Stimulated activated CD4-positive, alpha-beta T cell treated with anti-CD3 and anti-CD28 coated beads, Interleukin-1b, Interleukin-23, amount 100 ng/mL, for 48 hours (primary cell): ENCODE measurements at places on chromosomes 6 and 20.
A peak's percentile ranks its signal among the peaks of the same experiment; 100 is the strongest.

DNA sequence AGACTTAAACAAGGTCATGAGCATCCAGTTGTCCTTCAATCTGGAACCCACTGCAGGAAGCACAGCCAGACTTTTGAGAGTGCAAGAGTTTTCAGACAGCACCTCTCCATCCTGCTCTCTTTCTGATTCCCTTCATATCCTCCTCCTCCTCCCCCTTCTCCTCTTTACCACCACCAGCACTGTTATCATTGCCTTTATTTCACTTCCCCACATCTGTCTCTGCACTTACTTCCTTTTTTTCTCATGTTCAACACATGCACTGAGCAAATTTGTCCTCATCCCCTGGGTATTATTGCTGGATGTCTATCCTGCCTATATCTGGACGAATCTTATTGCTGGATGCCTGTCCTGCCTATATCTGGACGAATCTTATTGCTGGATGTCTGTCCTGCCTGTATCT is 554.8 kb downstream of the DHX35 start:
- no peak for DNase-seq

- peak; percentile 85 for DNase-seq
Measured at GRCh38 chr6:43667245-43668150, 20.1 kb downstream of the MRPS18A start.

DNA sequence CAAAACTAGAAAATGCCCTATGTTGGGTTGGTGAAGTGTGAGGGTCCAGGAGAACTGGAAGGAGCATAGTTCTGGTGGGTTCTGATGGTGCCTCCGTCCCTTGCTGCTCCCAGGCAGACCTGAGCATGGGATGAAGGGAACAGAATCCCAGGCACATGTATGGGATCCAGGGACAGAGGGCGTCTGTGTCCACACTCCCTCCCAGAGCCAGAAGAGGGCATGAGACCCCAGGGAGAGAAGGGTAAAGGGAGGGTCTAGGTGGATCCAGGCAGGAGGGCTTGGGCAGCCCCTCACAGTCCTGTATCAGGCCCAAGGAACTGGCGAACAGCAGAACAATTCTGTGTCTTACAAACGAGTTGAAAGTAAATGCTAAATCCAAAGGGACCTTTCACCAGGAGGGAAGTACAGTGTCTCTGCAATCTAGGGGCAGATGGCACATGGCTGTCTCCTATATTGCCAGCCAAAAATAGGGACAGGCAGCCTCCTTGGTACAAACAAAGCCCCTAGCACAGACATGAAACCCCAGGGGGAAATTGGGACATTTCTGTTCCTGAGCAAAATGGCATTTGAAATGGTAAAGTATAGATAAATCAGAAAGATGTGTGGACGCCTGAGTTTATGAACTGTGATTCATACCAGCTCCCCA is 2.5 kb upstream of the BPIFA1 start:
- DNase-seq = no peak

- DNase-seq = no peak
Measured at GRCh38 chr6:113596387-113597230, 260.5 kb upstream of the MARCKS start.

GRCh38 chr6:146545581-146545980 is 1.9 kb downstream of the RAB32 start:
- no peak for DNase-seq

DNA sequence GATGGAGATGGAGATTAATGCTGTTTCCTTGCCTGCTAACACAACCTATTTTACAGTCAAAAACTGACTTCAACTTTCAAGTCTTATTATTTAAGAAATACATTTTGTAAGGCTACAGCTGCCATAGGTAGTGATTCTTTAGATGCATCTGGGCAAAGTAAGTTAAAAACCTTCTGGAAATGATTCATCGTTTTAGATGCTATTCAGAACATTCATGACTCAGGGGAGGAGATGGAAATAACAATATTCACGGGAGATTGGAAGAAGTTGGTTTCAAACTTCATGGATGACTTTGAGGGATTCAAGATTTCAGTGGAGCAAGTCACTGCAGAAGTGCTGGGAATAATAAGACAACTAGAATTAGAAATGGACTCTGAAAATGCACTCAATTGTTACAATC is 174.9 kb upstream of the GGTLC1 start:
- no peak for DNase-seq

- no peak for DNase-seq
Measured at GRCh38 chr6:74041420-74041819, 345.4 kb downstream of the CD109 start.

GRCh38 chr20:60484316-60484715 is 526.1 kb downstream of the CDH26 start:
- DNase-seq = no peak

DNA sequence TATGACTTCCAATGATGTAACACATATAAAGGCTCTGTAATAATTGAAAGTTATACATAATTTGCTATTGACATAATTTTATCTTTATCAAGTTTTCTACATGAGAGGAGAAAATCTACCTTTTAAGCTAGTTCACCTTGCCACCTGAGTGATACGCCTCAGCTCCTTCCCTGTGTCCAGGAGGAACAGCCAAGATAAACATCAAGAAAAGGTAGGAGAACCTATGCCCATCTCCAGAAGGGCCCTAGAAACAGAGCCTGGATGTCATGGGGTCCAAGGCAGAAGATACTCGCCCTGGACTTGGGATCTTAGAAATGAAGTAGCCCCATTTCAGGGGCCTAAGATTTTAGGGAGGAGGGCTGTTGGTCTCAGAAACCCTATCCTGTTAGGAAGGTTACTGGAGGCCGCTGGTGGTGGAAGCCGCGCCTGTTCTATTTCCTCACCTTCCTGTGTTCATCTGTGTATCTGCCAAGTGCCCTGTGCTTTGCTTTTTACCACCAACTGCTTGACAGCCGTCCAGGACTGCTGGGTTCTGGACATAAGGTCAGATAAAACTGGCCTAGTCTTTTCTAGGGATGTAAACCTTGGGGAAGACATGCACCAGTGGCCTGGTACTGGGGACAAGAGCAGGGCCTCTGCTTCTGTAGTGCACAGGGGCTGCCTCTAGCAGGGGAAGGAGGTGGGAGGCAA is 178.5 kb downstream of the ARID1B start:
- no peak for DNase-seq

DNA sequence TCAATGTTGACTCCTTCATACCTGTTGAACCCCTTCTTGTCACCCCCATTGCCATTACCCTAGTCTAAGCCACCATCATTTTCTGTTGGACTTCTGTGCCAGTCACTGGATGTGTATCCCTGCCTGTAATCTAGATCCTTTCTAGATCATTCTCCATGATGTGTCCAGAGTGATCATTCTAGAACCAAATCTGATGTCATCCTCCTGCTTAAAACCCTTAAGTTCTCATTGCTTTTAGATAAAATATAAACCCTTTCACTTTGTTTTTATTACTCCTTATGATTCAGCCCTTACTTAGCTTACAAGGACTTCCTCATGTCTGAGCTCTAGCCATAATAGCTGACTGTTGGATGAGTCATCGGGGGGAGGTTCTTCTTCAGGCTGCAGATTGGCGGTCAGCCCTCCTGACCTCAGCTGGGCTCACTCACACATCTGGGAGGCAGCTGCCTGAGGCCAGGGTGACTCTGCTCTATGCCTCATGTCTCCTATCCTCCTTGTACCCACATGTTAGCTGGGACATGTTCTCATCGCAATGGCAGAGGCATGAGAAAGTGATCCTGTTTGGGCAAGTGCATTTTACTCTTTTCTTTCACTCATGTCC is 287.6 kb downstream of the ESR1 start:
- DNase-seq = peak; percentile 39

GRCh38 chr6:73491377-73491776 is 29.5 kb downstream of the EEF1A1 start:
- DNase-seq = no peak

DNA sequence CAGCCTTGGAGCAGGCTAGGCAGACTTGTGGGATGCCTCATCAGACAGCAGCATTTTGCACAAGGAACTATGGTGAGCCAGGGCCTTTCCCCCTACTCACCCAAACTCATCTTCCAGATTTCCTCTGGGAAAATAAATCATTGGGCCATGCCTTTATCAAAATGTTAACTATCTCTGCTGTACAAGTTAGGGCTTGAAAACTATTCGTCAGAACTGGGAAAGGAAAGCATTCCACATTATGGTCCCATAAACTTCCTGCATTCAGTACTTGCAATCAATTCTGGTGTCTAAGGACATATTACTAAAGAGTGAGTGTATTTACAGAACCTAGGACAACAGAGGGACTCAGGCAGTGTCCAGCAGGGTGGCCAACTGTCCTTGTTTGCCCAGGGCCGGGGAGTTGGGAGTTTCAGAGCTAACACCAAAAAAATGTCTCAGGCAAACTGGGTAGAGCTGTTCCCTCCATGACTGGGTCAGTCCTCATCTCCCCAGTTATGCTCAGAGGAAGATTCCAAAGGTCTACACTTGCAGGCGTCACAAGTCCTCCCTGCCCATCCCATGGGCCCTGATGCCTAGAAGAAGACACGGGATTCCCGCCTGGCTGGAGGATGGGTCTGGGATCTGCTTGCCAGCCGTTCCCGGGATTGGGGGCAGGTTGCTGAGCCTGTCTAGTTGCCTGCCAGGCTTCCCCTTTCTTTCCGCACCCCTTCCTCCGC is 72.2 kb downstream of the SLC22A3 start:
- DNase-seq = no peak

DNA sequence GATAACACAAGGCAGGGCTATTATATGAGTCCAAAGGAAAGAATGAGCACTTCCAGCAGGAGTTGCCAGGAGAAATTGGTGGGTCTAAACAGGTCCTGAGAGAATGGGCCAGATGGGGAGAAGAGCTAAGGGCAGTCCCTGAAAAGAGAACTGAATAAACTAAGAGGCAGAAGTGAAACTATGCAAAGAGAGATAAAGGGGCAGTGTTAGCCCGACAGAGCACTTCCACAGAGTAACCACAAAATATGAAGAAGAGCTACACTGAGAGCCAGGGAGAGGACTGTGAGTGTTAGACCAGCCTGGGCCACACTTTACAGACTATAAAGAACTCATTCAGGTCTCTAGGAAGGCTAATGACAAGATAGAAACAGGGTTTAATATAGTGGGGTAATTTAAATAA is 43.8 kb downstream of the RALGAPA2 start:
- no peak for DNase-seq

GRCh38 chr6:55666037-55666436 is 87.0 kb upstream of the HMGCLL1 start:
- DNase-seq = no peak

DNA sequence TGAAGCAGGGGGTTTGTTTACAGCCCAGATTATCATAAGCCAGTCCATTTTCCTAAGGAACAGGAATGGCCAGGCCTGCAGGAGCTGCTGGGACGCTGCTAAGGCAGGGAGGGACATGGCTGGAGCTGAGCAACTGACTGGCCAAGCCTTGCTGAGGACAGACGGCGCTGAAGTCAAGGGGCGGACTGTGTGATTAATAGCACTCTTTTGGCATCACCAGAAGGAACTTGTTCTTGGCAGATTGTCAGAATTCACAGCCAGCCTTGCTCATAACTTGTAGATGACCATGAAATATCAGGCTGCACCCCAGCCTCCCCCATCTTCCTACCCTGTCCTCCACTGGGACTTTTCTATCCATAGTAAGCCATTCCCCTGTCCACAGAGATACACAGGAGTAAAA is 218.8 kb upstream of the RNF24 start:
- DNase-seq = no peak

- no peak for DNase-seq
Measured at GRCh38 chr20:13758884-13759283, 25.8 kb downstream of the ESF1 start.

DNA sequence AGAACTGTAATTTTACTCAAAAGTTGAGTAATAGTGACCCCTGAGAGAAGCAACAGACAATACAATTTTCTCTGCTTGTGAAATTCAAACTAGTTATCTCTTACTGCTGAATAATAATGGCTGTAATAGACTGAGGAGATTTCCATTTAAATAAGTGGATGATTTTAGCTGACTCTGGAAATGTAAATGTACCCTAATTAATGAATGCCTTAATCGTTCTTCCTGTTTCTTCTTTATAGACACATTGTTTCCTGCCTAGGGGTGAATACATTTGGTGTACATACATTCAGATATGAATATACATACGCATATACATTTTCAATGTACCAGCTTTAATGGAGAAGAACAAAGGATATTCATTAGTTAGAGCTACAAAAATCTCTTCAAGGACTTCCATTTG is 611.9 kb downstream of the TFAP2B start:
- DNase-seq = no peak

- no peak for DNase-seq
Measured at GRCh38 chr20:5612581-5613301, 137.5 kb upstream of the SHLD1 start.

DNA sequence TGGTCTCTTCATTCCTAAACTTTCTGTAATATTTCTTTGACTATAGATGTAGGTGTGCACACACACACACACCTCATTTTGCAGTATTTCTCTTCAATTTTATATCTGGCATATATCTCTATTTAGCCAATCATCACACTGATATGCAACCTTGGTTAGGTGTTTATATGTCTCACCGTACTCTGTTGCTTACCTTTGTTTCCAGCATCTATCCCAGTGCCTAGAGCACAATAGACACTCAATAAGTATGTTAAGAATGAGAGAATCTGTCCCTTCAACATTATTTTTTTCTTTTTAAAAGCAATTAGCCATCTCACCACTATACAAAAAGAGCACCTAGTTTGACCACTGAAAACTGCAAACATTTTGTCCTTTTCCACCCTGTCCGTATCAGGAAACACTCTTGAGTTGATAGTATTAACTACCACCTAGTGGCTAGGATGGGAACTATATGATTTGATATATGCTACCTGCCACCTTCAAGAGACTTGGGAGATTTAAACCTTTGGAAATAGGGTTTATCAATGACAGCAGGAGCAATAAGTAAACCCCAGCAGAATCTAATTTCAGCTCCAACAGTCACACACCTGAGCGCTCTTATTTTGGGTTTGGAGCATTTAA is 48.7 kb upstream of the RSPO3 start:
- no peak for DNase-seq

- peak; percentile 62 for DNase-seq
Measured at GRCh38 chr6:75611702-75612375, 10.2 kb downstream of the SENP6 start.

- peak; percentile 28 for DNase-seq
Measured at GRCh38 chr6:158789115-158789917, 29.9 kb downstream of the EZR start.

- no peak for DNase-seq
Measured at GRCh38 chr20:51763965-51764602, 4.1 kb downstream of the ATP9A start.

DNA sequence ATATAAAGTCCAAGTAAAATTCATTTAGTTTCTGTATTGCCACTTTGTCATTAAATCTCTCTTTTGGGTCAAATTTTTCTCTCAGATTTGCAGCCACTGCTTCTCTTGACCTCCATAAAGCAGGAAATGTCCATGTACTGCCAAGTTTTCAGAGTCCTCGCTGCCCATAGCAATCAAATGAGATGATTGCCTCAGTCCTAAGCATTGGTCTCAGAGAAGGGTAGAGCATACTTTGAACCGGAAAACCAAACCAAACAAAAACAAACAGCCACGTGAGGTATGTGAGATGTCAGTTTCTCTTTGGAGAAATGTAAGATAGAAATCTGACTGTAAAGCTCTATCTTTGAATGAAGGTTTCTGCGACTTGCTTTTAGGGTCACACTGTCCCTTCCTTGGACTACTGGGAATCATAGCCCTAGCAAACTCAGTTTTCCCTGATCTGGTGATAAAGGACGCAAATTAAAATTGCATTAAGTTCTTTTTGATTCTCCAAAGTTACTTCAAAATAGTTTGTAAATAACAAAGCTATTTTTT is 505.4 kb upstream of the CITED2 start:
- no peak for DNase-seq
